ENCODE measurements at places on chromosomes 12 and 14.

DNA sequence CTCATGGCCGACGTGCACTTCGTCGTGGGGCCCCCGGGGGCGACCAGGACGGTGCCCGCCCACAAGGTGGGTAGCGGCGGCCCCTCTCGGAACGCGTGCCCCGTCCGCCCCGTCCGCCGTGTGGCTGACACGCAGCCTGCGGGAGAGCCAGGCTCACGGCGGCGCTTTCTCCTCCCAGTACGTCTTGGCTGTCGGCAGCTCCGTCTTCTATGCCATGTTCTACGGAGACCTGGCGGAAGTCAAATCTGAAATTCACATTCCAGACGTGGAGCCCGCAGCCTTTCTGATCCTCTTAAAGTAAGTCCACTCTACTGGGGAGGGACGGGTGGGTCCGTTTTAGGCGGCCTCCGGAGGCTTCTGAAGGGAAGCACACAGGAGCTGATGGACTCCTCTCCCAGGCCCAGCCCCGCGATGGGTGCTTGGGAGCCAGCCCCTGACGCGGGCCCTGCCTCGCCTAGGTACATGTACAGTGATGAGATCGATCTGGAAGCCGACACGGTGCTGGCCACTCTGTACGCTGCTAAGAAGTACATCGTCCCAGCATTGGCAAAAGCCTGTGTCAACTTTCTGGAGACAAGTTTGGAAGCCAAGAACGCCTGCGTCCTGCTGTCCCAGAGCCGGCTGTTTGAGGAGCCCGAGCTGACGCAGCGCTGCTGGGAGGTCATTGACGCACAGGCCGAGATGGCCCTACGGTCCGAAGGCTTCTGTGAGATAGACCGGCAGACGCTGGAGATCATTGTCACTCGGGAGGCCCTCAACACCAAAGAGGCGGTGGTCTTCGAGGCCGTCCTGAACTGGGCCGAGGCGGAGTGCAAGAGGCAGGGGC lies 1.1 kb downstream of the BTBD6 start:
- DNase-seq, result no peak

- DNase-seq, result no peak
These were observed 29.2 kb downstream of the DICER1 start for GRCh38 chr14:95128140-95128539.

GRCh38 chr12:53563452-53564028 lies 56.3 kb upstream of the NPFF start:
- no peak for DNase-seq

- no peak for DNase-seq
These were observed 63.6 kb downstream of the EML5 start for GRCh38 chr14:88729159-88729558.

DNA sequence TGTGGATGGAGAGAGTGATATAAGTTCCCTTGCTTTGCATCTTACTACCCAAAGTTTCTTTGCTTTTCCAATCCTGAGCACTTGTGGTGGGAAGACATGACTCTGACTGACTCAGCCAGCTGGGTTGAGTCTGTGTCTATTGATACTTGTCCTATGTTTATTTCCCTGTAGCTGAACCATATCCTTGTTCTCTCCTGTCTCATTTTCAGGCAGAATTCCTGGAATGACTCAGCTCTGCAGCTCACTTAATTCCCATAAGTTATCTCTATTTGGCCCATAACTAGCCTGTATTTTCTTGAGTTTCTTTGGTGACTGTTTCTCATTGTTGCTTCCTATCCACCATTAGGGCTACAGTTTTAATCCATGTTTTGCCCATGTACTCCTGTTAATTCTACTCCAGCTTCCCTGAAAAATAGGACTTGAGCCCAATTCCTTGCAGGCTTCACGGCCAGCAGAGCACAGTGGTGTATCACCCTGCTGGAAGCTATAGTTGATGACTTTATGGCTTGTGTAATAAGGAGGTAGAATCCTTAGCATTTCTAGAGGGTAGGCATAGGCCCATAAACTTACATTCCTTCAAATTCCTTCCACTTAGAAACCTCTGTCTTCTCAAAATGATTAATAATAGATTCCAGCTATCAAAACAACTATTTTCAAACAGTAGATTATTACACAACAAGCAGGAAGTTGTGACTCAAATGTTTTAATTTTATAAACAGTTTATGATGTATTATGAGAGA lies 183.1 kb downstream of the TMTC3 start:
- DNase-seq, result no peak

- DNase-seq, result no peak
These were observed 291.5 kb downstream of the RPS29 start for GRCh38 chr14:49294621-49295148.

DNA sequence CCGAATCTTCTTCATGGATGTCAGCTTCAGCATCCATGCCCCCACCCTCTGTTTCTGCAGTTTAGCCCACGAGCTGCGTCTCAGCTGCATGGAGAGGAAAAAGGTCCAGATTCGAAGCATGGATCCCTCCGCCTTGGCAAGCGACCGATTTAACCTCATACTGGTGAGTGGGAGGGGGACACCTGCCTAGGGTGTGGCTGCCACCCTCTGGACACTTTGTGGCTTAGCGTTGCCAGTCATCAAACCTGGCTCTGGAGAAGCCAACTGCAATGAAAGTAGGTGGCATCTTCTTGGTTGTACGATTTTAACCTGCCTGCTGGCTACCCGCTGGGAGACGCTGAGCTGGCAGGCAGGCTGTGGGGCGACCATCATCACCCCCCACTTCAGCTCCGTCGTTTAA lies 16.7 kb downstream of the DCAF4 start:
- no peak for DNase-seq

GRCh38 chr12:2785017-2785416 lies 9.8 kb upstream of the FKBP4 start:
- DNase-seq, result no peak

- DNase-seq, result no peak
These were observed 11.2 kb downstream of the MAP4K5 start for GRCh38 chr14:50520947-50521815.

DNA sequence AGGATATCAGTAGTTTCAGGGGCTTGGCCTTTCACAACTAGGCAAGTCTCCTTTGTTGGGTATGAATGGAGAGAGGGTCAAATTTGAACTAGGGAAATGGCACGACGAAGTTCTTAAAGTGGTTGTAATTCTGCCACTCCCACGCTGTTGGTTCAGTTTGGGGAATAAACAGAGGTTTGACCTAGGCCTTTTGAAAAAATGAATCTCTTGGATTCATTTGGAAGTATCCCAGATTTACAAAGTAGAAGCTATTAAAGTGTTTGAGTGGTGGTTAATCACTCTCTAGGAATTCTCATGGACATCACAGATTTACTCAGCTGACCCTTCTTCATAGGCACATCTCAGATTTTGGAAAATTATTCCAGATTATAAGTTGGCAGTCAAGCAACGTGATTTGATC lies 14.8 kb downstream of the BATF start:
- no peak for DNase-seq

DNA sequence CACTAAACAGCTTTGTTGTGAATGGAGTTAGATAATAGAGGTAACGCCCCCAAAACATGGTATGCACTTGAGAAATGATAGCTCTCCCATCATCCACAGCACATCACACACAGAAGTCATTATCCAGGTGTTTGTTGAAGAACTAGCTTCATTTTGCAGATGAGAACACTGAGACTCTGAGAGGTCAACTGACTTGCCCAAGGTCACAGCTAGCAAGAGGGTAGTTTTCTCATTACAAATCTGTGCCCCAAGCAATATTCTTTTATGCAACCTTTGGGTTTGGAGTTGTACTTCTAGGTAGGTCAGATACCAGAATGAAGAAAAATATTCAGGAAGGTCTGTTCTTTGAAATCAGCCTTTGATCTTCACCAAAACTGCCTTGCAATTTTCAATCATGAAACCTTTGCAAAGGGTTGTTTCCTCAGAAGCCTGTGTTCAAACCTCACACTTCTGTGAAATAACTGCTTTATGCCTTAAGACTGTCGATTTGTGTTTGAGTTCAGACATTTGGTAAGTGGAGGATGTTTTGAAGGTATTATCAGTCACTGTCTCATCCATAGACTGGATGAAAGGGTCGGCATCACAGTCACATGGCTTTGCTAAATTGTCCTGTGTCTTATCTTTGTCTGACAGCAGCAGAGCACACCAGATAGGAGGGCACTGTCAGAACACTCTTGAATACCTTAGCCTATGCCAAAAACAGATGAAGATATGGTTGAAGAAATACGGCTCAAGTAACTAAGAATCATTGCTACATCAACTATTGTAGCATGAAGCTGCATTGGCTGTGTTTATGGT lies 233.2 kb upstream of the BTG1 start:
- no peak for DNase-seq

GRCh38 chr12:8603856-8604255 lies 8.8 kb downstream of the AICDA start:
- DNase-seq, result peak; percentile 46

DNA sequence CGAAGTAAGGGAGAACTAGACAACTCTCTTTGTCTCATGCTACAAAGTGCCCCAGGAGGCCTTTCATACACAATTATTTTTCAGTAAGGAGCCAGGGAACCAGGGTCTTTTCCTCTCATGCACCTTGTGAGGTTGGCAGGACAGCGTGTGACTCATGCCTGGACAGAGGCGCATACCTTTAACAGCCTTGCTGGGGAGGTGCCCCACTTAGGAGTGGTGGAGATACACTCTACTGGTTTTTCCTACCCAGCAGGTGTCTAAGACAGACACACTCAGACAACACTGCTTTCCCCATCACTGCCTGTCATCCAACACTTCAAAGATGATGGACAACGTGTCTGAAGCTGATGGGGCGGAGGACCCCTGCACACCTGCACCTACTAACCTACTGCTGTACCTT lies 49.1 kb downstream of the B4GALNT3 start:
- no peak for DNase-seq

DNA sequence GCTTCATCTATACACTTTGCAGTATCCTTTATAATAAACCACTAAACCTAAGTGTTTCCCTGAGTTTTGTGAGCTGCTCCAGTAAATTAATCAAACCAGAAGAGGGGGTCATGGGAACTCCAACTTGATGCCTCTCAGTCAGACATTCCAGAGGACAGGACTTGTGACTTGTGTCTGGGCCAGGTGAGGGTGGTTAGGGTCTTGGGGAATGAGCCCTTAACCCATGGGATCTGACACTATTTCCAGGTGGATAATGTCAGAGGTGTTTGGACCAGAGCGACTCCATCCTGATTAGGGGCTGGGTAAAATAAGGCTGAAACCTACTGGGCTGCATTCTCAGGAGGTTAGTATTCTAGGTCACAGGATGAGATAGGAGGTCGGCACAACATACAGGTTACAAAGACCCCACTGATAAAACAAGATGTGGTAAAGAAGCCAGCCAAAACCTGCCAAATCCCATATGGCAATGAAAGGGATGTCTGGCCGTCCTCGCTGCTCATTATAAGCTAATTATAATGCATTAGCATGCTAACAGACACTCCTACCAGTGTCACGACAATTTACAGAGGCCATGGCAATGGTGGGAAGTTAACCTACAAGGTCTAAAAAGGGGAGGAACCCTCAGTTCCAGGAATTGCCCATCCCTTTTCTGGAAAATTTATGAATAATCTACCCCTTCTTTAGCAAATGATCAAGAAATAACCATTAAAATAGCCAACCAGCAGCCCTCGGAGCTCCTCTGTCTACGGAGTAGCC lies 58.7 kb downstream of the BCAT1 start:
- no peak for DNase-seq

DNA sequence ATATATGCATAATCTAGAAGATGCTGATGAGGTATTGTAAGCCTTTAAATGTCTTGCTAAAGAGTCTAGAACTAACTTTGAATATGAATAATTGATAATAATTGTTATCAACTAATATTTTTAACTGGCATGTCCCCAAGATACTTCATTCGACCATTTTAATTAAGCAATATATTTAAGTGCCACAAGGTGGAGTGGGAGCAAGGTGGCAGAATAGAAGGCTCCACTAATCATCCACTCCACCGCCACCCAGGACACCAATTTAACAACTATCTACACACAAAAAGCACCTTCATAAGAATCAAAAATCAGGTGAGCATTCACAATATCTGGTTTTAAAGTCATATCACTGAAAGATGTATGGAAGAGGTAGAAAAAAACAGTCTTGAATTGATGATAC lies 409.6 kb downstream of the SEC23A start:
- DNase-seq, result no peak

GRCh38 chr12:55930771-55931316 lies at the start of gene DGKA:
DGKA (plus strand) TSS chr12:55931162; CDS start chr12:55936504, 5,342 bp downstream.
- DNase-seq, result no peak

- no peak for DNase-seq
These were observed 6.2 kb downstream of the SERPINA1 start for GRCh38 chr14:94382099-94382715.

- no peak for DNase-seq
These were observed 54.6 kb upstream of the HELB start for GRCh38 chr12:66247741-66248140.

DNA sequence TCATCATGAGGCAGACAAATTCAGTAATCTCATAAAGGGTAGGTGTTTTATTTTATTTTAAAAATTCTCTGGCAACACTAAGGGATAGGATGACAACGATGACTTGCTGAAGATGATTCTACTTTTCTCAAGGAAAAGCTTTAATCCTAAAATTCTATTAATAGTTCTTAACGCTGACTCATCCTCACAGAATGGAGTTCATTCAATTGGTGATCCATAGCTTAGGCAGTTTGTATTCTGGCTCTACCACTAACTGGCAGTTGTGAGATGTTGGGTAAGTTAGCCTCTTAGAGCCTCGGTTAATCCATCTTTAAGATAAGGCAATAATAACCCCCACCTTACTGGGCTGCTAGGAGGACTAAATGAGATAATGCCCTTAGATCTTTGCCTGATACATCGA lies 116.3 kb downstream of the RTN1 start:
- DNase-seq, result no peak

DNA sequence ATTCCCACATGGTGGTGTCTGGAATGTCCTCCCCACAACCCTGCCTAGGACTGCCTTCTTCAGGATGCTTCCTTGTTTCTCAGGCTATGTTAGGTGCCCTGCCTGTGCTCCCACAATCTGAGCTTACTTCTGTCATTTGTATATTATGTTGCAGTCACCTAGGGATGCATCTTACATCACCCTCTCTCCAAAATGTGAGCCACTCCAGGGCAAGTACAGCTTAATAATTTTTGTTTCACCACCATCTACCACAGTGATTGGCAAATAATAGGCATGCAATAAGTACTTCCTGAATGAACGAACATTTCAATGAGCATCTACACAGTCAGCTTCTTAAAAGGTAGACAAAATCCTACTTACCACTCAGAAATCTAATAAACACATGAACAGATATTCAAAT lies 37.6 kb downstream of the ZFYVE26 start:
- DNase-seq, result no peak

- DNase-seq, result no peak
These were observed 46.9 kb upstream of the IGF1 start for GRCh38 chr12:102527171-102527720.

- no peak for DNase-seq
These were observed 13.4 kb downstream of the SSTR1 start for GRCh38 chr14:38221077-38221476.
